ENCODE measurements at places on chromosomes 4 and X.

DNA sequence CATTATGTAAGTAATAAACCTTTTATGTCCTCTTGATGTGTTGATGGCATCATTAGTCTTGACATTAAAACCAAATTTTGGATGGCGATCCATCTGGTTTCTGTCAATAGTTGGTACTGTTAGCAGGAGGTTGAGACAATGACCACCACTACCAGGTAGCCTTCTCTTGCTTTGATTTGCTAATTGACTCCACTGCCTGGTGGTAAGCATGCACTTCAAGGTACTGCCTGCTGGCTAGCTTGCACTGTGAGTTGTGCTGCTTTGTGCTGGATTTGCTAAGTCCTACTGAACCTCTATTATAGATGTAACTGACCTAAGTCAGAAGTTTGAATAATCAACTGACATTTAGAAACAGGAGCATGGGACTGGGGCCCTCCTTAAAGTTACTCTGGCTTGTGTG lies 46.3 kb downstream of the ATP1B4 start:
- no peak for DNase-seq

- no peak for DNase-seq
These were observed 16.6 kb downstream of the NFKB1 start for GRCh38 chr4:102517753-102518152.

DNA sequence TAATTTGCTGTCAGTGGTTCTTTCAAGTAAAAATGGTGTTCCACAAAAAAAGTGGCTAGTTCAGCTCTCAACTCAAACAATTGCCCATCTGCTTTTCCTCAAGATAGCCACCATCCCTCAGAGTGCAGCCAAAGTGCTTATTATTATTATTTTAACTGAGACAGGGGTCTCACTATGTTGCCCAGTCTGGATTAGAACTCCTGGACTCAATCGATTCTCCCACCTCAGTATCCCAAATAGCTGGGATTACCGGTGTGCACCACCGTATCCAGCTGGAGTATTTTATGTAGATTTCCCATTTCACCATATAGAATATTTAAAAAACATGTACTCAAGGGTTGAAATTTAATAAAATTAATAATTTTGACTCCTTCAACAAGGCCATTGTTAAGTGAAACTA lies 62.1 kb upstream of the USP9X start:
- DNase-seq = no peak

DNA sequence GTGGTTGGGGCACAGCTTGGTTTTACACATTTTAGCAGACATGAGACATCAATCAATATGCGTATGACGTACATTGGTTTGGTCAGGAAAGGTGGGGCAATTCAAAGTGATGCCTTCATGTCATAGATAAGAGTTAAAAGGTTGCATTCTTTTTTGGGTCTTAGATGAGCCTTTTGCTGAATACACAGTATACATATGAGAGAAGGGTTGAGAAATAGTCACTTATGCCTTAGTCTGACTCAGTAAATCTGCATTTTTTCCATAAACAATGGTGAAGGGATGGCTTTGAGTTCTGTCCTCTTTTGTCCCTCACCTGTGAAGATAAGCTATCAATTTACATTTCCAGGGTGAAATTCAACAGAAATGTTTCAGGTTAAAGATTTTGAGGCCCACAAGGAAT lies 43.9 kb upstream of the UGT2B15 start:
- no peak for DNase-seq

DNA sequence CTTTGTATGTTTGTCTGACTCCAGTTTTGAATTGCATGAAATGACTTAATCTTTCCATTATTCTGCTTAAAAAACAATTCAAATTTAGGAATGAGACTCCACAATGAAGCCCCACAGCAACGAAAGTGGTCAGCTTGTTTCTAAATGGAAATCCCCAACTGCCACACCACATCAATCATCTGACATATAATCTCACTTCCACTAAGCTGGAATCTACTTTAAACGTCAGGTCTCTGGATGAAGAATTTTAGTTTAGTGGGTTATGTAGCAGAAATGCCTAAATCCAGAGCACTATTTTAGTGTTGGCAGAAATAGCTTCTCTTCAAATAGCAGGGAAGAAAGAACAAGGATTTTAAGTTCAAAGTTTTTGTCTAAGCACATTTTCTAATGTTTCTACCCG lies 1.7 kb upstream of the BMP2K start:
- no peak for DNase-seq

GRCh38 chrX:39678914-39679313 lies 418.8 kb downstream of the BCOR start:
- DNase-seq = no peak

DNA sequence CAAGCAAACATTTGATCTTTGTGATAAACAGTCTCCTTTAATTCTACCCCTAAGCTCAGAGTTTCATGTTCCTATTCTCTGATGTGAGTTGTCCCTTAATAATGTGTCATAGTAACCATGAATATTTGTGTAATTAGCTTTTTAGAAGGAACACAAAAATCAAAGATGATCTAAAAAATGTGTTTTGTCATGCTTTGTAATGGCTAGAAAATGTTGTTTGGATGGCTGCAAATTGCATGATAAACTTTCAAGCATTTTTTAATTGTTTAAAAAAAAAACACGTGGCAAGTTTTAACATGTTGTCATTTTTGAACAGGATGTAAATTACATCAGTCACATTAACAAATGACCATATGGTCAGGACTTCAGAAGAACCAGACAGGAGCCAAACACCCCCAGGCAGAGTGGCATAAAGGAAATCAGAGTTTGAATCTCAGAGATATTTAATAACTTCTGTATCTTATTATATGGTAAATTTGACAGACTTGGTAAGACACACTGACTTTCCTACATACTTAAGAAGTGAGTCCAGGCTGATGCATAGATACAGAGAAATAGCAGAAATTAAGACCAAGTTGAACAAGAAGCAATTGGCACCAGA lies 223.9 kb upstream of the VEGFC start:
- DNase-seq = no peak

DNA sequence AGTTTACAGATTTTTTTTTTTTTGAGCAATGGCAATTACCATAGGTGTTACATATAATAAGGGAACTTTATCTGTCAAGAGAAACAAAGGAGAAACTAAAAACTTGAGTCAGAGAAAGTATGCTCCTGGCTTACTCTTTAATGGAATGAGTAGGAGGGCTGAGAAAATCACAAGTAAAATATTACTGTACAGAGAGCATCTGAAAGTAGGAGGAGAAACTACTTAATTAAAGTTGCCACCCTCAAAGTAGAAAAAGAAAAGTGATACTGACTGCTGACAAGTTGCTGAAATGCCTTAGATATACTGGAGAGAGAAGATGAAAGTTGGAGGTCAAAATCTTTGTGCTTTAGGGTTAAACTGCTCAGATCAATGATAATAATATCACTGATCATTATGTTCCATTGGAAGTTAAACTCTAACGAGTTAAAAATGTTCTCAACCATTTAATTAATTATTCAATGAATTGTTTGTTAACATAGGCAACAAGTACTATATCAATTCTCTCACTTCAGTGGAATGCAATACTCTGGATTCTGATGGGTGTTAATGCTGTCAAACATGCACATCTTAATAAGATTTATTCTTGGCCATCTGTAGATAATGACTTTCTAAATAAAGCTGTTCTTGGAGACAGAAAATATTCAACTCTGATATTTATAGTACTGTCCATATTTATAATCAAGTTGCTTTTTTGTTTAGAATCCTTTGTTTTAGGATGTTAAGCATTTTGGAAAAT lies 61.2 kb upstream of the CAMK2D start:
- no peak for DNase-seq

DNA sequence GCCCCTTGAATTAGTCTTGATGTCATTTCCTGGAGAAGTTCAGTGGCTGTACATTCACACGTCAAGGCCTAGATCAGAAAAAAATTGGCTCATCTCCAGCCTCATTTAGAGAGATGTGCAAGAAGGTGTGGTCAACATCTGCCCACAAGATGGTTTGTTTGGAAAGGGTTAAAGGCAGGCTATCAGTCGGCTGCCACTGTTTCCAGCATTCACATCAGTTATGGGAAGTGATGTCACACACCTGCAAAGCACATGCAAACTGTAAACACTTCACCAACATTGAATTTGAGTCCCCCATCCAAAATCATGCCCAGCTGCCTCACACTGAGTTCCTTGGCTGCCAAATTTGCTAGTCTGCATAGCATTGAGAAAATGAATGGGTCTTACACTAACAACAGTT lies 498.3 kb upstream of the INTU start:
- no peak for DNase-seq

DNA sequence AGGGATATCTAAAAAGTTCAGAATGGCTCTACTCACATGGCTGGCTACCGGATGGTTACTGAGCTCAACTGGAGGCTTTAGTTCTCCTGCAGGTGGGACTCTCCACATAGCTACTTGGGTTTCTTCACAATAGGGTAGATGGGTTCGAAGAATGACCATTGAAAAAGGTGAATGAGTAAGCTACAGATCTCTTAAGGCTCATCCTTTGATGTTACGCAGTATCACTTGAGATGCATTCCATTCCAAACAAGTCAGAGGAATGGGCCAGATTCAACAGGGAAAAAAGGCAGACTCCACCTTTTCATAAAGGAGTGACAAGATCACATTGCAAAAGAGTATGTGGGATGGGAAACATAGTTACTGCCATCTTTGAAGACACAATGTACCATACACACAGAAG lies 52.6 kb downstream of the DDX53 start:
- DNase-seq = no peak

DNA sequence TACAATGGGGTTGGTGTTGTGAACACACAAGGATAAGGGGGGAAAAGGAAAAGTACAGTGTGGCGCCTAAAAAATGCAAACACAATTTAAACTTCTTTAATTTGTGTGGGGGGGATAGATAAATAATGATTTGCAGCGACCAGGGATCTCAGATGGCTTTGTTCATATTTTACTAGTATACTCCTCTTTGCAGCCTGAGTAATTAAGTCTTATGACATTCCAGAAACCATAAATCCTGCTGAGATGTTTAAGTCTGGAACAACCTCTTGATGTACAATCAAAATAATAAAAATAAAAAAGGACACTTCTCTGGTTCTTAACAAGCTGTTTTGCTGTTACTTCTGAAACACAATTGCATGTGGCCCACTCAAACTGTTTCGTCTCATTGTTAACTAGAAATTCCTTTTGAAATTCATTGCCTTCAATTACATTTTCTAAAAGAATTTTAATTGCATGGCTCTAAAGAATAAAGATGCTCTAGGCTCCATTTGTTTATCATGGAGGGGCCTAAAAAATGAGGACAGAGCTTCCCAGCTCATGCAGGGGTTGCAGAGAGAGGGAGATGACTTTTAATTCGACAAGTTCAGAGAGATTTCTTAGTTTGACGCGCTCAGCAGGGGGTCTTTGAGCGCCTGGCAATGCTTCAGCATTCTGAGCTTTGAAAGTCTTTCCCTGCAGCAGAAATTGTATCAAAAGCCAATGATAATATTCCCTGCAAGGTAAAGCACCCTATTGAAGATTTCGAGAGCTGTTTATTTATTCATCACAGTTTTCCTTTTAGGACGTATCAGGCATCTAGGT lies 892.4 kb upstream of the TENM3 start:
- DNase-seq = no peak

- DNase-seq = peak; percentile 43
These were observed 87.7 kb downstream of the SHROOM2 start for GRCh38 chrX:9873952-9874351.

- DNase-seq = no peak
These were observed 3.3 kb downstream of the SH3TC1 start for GRCh38 chr4:8202108-8203051.

- no peak for DNase-seq
These were observed 64.0 kb downstream of the MANBA start for GRCh38 chr4:102696758-102697157.

DNA sequence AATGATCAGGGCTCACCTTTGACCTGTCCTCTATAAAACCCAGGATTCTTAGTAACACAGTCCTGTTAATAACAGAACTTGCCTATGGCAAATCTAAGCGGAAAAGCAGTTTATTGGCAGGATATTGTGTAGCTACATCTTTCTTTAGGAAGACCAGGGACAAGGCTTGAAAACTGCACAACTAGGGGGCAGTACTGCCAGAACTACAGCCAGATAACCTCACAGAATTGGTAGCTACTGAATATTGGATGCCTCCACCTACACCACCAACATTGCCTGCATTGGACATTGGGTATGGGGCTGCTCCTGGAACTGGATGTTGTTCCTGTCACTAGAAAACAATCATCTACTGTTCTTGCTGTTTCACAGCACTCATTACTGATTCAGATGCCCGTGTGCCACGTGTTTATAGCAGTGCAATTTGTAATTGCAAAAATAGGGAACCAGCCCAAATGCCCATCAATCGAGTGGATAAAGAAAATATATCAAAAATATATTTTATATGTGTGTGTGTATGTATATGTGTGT lies 47.4 kb downstream of the REPS2 start:
- no peak for DNase-seq

- DNase-seq = no peak
These were observed 187.8 kb upstream of the NUDT6 start for GRCh38 chr4:123110147-123110546.

DNA sequence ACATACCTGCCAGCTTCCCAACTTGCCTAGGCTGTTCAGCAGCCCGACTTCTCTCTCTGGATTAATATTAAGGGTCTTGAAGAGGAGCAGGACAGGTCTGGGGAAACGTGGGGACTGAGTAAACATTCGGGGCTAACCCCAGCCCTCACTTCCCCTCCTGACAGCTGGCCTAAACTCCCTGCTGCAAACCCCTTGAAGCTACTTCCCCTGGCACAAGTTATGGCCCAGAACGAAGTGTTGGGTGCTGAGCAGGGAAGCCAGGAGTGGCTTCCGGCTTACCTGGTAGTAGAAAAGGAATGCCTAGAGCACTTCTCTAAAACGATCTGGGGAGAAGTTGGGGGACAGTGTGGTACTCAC lies 200.0 kb downstream of the BCOR start:
- DNase-seq = no peak

DNA sequence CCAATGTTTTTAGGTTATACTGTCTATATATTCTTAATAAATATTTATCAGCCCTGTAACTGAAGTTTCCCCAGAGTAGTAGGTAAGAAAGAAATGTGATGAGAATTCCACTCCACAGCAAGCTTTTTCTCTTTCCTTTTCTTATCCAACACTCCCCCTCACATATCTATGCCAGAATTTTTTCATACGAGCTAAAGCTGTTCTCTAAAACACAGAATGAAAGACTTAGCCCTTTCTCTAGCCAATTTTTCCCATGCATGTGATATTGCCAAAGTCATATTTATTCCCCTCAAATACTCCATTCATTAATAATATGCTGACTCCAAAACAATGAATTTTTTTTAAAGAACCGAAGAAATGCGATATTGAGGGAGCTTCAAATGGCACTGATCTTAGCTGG lies 32.3 kb downstream of the VEGFC start:
- DNase-seq = no peak

GRCh38 chr4:184428787-184429186 lies 45.6 kb downstream of the IRF2 start:
- DNase-seq = no peak

DNA sequence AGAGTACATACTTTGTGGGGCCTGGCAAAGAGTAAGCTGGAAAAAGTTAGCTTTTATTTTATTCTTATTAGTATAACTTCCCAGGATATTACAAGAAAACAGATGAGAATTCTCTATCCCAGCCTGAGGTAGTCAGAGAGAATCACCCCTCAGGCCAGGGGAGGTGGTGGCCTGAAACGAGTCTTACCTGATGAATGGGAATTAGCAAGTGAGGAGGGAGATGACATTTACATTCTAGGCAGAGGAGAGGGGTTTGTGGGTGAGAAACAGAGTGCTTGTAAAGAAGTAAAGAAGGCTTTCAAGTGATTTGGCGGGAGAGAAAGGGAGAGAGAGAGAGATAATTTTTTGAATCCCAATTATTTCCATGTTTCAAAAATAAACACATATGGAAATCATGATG lies 39.3 kb upstream of the PDK3 start:
- no peak for DNase-seq

- DNase-seq = no peak
These were observed 30.7 kb downstream of the TSPAN5 start for GRCh38 chr4:98627531-98628257.
